Right cardiac atrium (tissue), 5 donors: ENCODE measurements at places on chromosomes 2 and 18. TPM values are rescaled to one million over a fixed set of nuclear protein-coding genes. Genes with fewer than 3 reads are reported as not detected.

DNA sequence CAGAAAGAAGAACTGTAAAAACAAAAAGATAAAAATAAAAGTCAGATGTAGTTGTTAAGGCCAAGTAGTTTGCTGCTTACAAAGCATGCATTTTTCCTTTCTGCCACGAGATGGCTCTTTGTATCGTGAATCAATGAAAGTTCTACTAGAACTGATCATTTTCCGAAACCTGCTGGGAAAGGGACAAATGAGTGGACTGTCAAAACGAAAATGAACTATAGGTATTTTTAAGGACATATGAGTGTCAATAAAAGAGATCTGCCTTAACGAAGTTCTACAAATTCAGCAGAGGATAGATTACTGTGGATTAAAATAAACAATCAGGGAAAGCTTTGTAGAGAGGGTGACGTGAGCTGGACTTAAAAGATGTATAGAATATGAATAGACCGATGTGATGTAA is 15.0 kb upstream of the ELOA2 start:
- no peak for DNase-seq

GRCh38 chr18:62850619-62851306 is 135.4 kb downstream of the PHLPP1 start:
- DNase-seq = no peak

DNA sequence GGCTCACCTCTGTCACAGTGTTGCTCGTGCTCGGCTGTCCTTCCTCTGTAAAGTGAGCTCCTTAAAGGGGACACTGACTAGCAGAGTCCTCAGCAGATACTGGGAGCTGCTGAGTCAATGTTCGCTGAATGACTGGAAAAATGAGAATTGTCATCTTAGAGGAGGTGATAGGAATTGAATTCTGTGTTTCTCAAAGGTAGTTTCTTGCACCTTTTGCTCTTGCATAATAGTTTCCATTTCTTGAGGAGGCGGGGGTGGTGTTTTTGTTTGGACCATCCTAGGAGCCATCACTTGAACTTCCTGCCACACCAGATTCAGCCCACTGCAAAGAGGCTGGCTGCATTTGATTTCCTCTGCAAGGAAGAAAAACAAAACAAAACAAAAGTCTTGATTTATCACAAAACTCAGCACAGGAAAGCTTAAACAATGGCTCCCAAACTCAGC is 11.4 kb upstream of the RFX8 start:
- DNase-seq = no peak

The NEDD4L gene
- 87.5 TPM for total RNA-seq

DNA sequence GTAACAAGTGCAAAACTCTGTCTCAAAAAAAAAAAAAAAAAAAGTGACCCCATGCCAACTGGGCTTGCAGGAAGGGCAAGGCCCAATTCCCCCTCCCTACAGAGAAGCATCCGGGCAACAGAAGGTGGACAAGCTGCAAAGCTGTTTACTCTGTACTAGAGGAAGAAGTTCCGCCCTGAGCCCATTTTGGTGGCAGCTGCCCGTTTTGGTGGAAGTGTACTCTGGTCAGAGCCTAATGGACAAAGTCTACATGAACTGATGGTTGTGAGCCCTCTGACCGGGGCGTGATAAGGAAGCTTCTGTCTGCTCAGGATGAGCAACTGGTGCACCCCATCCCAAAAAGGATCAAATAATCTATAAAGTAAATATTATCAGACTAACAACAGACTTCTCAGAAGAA is 65.0 kb downstream of the TRAPPC8 start:
- no peak for DNase-seq

DNA sequence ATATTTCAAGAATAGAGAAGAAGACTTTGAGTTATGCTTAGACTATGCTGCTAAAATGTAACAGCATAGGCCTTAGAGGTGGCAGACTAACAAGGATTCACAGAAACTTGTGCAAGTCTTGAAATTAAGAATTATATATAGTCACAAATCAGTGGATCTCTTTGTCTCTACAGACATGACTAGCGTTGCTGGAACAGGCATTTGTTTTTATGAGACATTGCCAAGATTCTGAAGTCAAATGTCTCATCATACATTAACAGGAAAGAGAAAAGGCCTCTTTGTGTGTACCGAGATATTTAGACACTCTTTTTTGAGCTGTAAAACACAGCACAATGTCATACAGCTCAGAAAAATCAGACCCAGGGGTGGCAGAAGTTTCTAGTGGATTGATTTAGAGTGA is 207.1 kb downstream of the TMX3 start:
- no peak for DNase-seq

The NEU4 gene
- total RNA-seq = not detected

The IL36A gene
- not detected for total RNA-seq

DNA sequence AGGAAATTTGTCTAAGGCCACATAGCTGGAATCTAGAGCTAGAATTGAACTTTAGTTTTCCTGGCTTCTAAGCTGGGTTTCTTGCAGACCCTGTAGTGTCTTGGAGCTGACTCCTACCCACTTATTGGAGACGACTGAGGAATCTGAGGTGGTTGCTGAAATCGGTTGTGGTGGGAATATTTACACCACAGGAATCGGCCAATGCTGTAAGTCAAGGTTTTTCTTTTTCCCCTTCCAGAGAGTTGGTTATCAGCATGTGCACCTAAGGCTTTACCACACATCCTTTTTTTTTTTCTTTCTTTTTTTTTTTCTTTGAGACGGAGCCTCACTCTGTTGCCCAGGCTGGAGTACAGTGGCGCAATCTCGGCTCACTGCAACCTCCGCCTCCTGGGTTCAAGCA is 9.4 kb downstream of the CABLES1 start:
- DNase-seq = no peak

GRCh38 chr2:239214725-239215124 is 186.1 kb downstream of the HDAC4 start:
- no peak for DNase-seq

DNA sequence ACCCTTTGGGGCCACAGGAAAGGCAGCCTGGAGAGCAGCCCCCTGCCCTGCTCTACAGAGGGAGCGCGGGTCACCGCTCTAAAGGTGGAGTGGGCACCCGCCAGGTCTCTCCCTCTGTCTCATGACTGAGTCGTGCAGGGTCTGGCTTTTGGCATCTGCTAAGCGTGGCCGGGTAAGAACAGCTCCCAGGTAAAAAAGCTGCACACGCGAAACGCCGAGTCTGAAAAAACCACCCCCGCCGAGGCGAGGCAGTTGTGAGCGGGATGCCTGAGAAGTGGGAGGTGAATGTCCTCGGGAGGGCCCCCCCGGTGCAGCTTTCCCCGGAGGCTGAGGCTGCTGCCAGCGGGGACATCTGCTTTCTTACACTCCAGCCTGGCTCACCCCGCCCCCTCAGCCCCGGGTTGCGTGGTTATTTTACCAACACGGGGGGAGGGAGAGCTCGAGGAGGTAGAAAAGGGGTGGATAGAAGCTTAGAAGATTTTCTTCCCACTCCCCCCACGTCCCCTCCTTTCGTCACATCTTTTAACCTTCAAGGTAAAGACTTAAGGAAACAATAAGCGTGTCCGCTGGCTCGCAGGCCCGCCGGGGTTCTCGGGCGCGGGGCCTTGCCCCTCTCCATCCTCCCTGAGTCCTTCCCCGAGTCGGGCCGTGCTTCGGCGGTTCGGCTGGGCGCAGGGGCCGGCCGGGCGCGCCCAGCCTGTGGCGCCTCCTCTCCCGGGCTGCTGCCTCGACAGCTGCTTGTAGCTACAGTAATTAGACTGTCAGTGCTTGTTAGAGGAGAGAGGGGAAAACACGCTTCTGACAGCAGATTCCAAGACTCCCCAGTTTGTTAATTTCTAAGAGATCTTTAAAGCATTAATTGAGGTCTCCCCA is 70.6 kb upstream of the PSMD14 start:
- peak; percentile 73 for DNase-seq

The ZNF236 gene
- 16.9 TPM for total RNA-seq

- DNase-seq = no peak
Observed at GRCh38 chr2:25851740-25852503, 26.4 kb downstream of the ASXL2 start.
